ENCODE measurements at places on chromosomes 12 and 14.

DNA sequence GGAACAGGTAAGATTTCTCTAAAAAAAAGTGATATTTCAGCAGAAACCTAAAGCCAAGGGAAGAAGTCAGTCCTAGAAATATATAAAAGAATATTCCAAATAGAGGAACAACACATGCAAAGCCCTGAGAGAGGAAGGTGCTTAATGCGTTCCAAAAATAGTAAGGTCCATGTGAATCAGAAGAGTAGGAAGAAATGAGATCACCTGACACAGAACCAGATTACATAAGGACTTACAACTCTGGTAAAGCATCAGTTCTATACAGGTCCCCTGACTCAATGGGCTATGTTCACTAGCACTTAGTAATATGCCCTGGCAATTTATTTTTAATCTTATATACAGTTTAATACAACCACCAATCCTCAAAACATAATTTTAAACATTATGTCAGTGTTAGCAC lies 30.0 kb downstream of the SENP1 start:
- DNase-seq, result no peak

- no peak for DNase-seq
Measured at GRCh38 chr14:57302883-57303282, 34.1 kb downstream of the AP5M1 start.

DNA sequence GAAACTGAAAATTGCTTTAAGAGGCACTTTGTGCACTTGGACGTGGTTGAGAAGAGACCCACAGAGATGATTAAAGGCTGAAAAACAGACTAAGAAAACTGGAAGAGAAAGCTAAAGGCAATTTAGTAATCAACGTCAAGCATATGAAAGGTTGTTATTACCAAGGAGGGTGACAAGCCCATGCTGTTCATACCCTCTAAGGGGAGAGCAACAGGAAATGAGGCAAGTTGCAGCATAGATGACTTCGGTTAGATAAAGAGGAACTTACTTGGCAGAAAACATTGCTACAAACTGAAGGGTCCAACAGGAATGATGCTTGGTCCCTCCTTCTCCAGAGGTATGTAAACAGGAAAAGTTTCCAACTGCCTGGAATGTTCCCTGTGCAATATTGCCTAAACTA lies 107.8 kb downstream of the DUSP6 start:
- no peak for DNase-seq

GRCh38 chr12:32159381-32159780 lies 52.7 kb downstream of the BICD1 start:
- no peak for DNase-seq

DNA sequence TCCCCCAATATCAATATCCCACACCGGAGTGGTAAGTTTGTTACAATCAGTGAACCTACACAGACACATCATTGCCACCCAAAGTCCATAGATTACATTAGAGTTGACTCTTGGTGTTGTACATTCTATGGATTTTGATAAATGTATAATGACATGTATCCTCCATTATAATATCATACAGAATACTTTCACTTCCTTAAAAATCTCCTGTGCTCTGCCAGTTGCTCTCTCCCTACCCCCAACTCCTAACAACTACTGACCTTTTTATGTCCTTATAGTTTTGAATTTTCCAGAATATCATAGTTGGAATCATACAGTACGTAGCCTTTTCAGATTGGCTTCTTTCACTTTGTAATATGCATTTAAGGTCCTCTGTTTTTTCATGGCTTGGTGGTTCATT lies 48.4 kb downstream of the SLC4A8 start:
- no peak for DNase-seq

- DNase-seq, result no peak
Measured at GRCh38 chr14:57009585-57010515, 199.6 kb upstream of the OTX2 start.

DNA sequence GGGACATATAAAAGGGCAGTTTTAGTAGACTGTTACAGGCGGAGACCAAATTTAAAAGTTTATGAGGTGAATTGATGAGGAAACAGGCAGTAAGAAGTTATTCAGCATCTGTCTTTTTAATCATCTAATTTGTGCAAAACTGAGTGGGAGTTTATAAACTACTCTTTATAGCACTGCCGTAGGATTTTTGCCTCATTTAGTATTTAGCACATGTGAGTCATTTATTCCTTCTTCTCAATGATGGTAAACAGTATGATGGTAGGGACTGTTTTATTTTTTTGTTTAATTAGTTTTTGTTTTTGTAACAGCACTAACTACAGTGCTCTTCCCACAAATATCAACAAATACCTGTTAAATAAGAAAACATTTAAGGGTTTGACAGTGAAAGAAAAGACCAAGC lies 20.6 kb downstream of the TOGARAM1 start:
- no peak for DNase-seq

DNA sequence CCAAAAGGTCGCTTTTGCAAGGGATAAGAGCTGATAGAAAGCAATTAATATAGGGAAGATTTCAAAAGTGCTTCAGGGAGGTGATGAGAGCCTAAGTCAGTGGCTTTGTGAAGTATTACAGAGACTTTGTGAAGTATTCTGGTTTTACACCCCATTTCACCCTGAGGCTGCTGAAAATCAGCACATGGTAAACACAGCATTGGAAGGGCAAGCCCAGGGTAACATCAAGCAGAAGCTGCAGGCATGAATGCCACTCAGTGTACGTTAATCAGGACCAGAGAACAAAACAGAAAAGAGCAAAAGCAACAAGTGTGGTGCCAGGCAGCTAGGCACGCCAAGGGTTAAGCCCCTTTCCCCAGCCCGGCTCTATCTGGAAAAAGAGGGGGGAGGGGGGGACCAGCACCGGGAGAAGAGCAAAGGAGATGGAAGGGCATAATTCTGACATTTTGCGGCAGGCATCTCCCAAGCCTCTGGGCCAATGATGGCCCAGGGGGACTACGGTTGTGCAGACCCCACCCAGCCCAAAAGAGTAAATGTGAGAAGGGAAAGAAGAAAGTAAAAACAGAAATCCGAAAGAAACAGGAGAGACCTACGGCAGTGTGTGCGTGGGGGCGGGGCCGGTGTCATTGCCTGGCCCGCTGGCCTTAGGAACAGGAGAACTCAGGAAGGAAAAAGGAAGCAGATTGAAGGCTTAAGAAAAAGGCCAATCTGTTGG lies 58.9 kb downstream of the DHRS2 start:
- DNase-seq, result no peak

GRCh38 chr14:50020184-50020583 lies 96.2 kb downstream of the VCPKMT start:
- DNase-seq, result no peak

- DNase-seq, result no peak
Measured at GRCh38 chr14:68589447-68590200, 203.2 kb downstream of the ZFP36L1 start.

Measured in brain microvascular endothelial cell (primary cell).